ENCODE measurements at places on chromosomes 13 and 19.

GRCh38 chr13:69551193-69551592 is 556.4 kb upstream of the ATXN8OS start:
- DNase-seq = no peak

DNA sequence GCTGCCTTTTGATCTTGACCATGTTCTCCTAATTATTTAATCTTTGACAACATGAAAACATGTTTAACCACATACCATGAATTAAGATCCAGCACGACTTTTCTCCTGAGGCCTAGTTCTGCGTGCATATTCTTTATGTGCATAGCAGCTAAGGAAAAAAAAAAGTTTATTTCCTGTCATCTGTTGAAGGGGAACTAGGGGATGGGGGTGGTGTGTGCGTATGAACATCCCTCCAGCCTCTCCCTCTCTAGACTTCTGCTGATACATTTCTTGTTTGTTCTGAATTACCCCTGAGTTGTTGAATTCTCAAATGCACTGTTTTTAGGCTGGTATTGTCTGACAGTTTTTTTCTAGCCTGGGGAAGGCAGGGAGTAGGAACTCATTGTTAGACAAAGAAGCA is 543.3 kb downstream of the FGF9 start:
- no peak for DNase-seq

GRCh38 chr13:24613755-24614154 is 66.5 kb upstream of the ATP12A start:
- no peak for DNase-seq

DNA sequence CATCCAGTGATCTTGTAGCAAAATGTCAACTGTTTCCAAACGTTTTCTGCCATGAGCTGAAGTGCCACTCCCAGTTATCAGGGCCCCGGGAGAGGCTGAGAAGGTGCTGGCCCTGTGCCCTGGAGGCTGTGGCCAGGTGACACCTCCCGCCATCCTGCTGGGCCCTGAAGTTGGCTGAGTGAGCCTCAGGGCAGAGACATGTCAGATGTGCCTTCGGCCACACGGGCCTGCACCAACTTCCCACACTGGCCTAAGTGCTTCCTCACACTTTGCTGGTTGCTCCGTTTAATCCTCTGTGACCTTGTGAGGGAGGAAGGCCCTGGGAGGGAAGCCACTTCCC is 4.8 kb downstream of the ADPRHL1 start:
- DNase-seq = no peak

DNA sequence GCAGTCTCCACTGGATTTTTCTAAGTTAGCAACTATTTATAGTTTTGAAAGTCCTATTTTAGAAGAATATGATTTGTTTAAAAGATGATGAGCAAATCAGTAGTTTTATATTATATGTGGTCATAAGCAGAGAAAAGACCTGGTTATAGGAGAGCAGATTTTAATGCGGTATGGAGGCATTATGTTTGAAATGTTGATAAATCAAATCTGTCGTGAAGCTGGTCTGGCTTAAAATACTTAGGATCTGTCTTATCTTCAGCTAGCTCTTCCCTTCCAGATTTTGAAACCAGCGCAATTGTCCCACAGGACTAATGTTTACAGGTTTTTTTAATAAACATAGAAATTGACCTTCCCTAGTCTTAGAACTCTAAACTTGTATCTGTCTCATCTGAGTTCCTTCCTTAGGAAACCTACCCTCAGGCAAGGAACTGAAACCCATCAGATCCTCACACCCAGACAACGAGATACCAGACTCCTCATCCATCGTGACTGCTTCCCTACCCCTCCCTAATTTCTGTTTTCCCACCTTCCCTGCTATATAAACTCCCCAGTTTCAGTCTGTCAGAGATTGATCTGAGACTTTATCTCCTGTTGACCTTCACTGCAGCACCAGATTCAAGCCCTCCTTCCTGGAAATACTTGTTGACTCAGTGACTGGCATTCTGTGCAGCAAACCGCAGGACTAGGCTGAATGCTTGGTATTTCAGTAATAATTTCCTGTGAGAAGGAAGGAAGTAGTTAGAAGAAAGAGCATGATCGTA is 37.8 kb upstream of the CXCL17 start:
- DNase-seq = no peak

DNA sequence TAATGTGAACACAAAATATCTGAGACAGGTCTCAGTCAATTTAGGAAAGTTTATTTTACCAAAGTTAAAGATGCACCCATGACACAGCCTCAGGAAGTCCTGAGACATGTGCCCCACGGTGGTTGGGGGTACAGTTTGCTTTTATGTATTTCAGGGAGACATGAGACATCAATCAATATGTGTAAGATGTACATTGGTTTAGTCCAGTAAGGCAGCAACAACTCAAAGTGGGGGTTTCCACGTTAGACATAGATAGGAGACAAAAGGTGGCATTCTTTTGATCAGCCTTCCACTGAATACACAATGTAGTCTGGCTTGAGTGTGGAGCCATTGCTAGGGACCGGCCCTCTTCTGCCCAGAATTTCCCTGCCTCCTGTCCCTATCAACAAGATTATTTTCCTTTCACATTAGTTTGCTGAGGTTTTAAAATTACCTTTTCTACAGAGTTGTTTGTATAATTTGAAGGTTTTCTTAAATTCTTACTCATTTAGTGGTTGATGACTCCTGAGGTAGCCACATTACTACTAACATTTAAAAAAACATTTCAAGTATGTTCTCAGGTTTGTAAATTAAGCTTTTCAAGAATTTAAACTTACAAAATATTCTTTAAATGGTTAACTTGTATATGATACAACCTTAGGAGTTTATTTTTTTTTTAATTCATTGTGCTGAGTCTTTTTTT is 33.2 kb downstream of the RNASEH2B start:
- DNase-seq = no peak

- no peak for DNase-seq
Measured at GRCh38 chr19:28184997-28185396, 1028.0 kb downstream of the UQCRFS1 start.

DNA sequence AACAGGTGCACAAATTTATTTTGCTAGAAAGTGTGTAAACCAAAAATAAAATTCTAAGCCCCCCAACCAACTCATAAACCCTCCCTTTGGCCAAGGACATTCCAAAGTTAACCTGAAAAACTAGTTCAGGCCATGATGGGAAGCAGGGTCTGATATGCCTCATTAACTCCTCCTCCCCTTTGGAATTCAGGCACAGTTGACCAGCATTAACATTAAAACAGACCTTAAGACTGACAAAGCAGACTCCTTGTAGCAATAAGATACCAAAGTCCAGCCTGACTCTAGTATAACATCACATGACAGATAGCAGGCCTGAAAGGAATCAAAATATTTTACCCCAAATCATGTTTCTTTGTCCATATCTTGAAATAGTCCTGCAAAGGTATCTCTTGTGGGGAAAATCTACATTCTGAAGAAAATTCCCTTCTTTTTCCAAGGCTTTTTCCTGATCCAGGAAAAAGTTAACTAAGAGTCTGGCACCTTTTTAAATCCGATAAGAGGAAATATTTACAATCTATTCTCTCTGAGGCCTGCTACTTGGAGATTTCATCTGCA is 19.7 kb downstream of the NEK5 start:
- no peak for DNase-seq

- no peak for DNase-seq
Measured at GRCh38 chr13:48000559-48001113, 437 bp downstream of the SUCLA2 start.

GRCh38 chr13:97493456-97493855 is 59.5 kb downstream of the RAP2A start:
- no peak for DNase-seq

- peak; percentile 59 for DNase-seq
Measured at GRCh38 chr13:102141625-102142472, 260.0 kb downstream of the FGF14 start.

- DNase-seq = no peak
Measured at GRCh38 chr13:44826591-44827350, 162.5 kb downstream of the NUFIP1 start.

DNA sequence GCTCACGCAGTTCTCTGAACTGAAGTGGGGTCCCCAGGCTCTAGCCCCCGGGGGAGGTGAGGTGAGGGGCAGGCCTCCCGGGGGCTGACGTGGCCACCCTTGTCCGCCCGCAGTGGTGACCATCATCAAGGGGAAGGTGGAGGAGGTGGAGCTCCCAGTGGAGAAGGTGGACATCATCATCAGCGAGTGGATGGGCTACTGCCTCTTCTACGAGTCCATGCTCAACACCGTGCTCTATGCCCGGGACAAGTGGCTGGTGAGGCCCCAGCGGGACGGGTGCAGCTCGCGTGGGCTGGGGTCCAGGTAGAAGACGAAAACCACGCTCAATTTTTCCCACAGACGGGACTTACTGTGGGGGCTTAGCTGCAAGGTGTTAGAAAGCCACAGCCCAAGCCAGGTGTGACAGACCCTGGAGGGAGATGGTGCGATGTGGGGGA is 5.6 kb upstream of the ADM5 start:
- no peak for DNase-seq

- DNase-seq = peak; percentile 55
Measured at GRCh38 chr19:19538061-19538784, at the start of gene CILP2. Gene CILP2, plus strand, starts transcription at chr19:19538265. Its CDS starts 85 bp downstream, at chr19:19538350.

GRCh38 chr19:42435316-42435715 is 7.4 kb downstream of the CXCL17 start:
- DNase-seq = no peak

- DNase-seq = peak; percentile 58
Measured at GRCh38 chr13:98978280-98978679, 416 bp upstream of the DOCK9 start.

- no peak for DNase-seq
Measured at GRCh38 chr13:39269411-39269810, 231.2 kb downstream of the NHLRC3 start.

DNA sequence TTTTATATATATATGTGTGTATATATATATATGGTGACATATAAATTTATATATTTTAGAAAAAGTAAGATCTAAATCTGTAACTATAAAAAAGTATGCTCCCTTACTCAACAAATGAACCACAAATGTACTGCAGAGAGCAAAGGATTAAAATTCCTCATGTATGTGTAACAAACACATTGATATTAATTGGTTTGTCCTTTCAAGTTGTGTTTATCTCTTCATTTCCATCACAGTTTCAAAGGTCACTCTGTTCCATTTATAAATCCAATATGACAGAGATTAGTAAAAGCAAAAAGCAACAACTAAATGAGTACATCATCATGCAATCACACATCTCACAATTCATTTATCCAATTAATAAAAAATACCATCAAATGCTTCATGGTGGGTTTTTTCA is 247.9 kb downstream of the DACH1 start:
- DNase-seq = no peak

GRCh38 chr13:31334547-31334946 is 134.8 kb downstream of the B3GLCT start:
- no peak for DNase-seq

GRCh38 chr13:25796474-25796873 is 255.3 kb downstream of the SHISA2 start:
- DNase-seq = no peak

- DNase-seq = no peak
Measured at GRCh38 chr13:107713314-107713713, 502.0 kb downstream of the LIG4 start.

DNA sequence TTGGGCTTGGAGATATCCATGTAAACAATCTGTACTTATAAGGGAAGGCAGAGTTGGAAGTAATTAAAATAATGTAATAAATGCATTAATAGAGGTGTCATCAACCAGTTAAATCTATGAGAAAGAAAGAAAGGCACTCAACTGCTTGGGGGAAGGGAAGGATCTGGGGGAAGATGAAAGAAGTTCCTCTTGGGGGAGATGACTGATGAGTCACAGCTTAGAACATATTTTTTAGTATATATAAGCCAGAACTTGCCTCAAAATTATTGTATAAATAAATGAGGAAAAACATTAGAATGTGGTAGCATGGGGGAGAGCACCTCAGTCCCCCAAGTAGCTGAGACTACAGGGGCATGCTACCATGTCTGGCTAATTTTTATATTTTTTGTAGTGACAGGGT is 205.8 kb downstream of the GGACT start:
- no peak for DNase-seq

Data from NCI-H1417 (cell line).